Fibroblast of gingiva (primary cell): ENCODE measurements at places on chromosomes 3 and 15.

GRCh38 chr15:35496585-35496984 lies 49.4 kb downstream of the DPH6 start:
- DNase-seq: peak; percentile 32

- peak; percentile 29 for DNase-seq
These were observed 5.5 kb downstream of the ITIH3 start for GRCh38 chr3:52800079-52800478.

- no peak for DNase-seq
These were observed 8.7 kb downstream of the PCSK6 start for GRCh38 chr15:101480613-101481380.

- DNase-seq: no peak
These were observed 51.5 kb upstream of the SLCO2A1 start for GRCh38 chr3:134081211-134081610.

- DNase-seq: peak; percentile 70
These were observed 185.6 kb downstream of the PLCL2 start for GRCh38 chr3:17070161-17070959.

DNA sequence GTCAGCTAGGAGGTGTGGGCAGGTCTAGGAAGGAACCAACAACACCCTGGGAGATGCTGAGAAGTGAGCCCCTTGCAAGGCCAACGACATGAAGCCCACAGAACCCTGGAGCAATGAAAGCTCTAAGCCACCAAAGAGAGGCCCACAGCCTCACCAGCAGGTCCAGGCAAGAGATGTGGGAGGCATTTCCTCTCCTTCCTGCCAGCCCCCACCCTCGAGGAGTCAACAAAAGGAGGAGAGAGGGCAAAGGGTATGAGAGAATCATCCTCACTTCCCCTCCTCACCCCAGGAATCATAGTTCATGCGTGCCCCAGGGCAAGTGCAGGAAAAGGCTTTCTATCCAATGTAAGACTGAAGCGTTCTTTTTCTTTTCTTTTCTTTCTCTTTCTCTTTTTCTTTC lies 195.8 kb downstream of the SHQ1 start:
- no peak for DNase-seq

GRCh38 chr15:38176155-38176554 lies 76.5 kb upstream of the SPRED1 start:
- DNase-seq: peak; percentile 73

- no peak for DNase-seq
These were observed 8.8 kb downstream of the IL1RAP start for GRCh38 chr3:190522621-190523222.

DNA sequence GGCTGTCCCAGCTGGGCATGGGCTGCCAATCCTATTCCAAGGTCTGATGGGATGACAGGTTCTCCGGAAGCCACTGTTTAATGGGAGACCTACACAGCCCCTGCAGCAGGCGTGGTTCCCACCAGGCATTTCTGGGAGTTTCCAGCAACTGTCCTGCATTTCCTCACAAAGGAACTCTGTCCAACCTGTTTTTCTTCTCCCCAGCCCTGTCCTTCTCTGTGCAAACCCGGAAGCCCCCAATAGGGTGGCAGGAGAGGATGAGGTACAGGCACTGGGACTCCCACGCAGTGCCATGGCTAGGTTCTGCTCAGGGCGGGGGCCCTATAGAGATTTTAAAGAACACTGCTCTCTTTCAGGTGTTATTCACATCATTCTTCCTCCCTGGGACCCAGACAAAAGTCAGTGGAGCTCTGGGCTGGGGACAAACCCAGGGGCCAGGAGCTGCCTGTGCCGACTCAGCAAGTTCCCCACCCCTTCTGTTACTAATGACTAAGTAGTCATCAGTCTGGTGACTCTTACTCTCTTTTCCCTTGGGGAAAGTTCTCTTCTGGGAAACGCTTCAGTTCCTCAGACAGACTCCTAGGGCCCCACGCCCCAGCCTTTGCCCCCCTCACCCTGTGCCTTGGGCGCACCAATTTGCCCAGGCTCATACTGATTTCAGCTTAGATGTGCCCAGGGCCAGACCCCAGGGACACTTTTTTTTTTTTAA lies 97.7 kb downstream of the CD47 start:
- DNase-seq: peak; percentile 20

DNA sequence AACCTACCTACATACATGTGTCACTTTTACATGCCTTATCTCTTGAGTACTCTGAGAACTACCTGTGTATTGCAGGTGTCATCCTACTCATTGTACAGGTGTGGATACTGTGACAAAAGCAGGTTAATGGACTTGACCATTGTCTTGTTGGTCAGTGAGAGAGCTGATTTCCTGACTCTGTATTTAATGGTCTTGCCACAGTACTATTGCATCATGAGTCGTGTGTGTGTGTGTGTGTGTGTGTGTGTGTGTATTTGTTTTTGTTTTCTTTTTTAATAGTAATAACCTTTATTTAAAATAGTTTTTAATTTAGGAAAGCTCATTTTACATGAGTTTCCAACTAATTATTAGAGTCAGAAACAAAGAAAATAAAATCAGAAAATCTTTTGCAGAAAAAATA lies 7.7 kb downstream of the SELENOT start:
- DNase-seq: peak; percentile 43

DNA sequence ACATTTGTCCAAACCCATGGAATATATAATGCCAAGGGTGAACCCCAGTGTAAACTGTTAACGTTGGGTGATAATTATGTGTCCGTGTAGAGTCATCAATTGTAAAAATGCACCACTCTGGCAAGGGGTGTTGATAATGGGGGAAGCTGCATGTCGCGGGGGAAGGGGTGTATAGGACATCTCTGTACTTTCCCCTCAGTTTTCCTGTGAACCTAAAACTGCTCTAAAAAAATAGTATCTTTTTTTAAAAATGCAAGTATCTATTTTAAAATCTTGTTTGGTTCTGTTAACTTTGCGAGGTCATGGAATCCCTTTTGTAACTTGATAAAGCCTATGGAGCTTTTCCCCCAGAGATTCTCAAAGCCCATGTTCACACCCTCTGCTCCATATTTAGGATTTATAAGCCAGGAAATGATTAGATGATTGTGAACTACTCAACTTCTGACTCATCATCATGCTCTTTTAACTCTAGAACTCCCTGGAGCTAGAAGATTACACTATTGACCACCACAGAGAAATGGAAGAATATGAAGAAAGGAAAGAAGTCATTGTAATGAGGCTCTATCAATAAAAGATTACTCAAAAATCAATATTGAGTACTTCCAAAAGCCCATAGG lies 56.1 kb upstream of the C3orf49 start:
- DNase-seq: peak; percentile 59

- peak; percentile 84 for DNase-seq
These were observed 103.3 kb upstream of the COL8A1 start for GRCh38 chr3:99534951-99535704.

DNA sequence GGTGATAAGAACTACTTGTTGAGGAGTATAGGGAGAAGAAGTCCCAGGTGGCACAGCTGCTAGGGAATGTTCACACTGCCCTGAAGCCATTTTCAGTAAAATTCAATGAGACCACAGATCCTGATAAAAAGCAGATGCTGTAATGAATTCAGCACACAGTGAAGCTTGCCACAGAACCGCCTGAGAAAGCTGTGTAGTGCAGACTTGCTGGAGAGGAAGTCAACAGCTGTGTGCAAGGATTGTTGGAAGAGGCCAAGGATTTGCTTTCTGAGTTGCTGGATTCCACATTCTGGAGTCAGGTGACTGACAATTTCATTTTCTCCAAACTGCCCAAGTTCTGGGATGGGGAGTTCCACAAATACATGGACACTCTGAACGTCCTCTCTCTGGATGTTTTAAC lies 70.9 kb downstream of the ANP32A start:
- peak; percentile 65 for DNase-seq
